WTC11 (cell line): ENCODE measurements at places on chromosomes 7 and 10. TPM values are rescaled to one million over a fixed set of nuclear protein-coding genes. Genes with fewer than 3 reads are reported as not detected.

DNA sequence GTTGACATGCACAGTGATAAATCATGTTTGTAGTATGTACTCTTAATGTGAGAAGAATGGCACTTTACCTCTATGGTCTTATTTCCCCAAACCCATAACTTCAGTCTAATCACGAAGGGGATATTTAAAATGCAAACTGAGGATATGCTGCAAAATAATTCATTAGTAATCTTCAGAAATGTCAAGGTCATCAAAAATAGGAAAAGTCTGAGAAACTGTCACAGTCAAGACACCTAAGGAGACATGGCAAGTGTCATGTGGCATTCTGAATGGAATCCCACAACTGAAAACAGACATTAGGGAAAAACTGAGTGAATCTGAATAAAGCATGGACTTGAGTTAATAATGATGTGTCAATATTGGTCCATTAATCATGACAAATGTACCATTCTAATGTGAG, 605.5 kb upstream of the ANKRD30A start:
- no peak for DNase-seq
- H3K4me3 ChIP-seq, result no peak overlapping the region
- no peaks in the 10 kb centered on the region for H3K27me3 ChIP-seq
- no peak overlapping the region for H3K27ac ChIP-seq

GRCh38 chr7:45089341-45089891, 647 bp upstream of the NACAD start:
- peaks cover 15% of the 10 kb centered on the region for H3K4me1 ChIP-seq
- H3K36me3 ChIP-seq, result no peaks in the 10 kb centered on the region
- peak overlapping the region; percentile 74 for H3K4me3 ChIP-seq
- no peak overlapping the region for H3K27ac ChIP-seq

DNA sequence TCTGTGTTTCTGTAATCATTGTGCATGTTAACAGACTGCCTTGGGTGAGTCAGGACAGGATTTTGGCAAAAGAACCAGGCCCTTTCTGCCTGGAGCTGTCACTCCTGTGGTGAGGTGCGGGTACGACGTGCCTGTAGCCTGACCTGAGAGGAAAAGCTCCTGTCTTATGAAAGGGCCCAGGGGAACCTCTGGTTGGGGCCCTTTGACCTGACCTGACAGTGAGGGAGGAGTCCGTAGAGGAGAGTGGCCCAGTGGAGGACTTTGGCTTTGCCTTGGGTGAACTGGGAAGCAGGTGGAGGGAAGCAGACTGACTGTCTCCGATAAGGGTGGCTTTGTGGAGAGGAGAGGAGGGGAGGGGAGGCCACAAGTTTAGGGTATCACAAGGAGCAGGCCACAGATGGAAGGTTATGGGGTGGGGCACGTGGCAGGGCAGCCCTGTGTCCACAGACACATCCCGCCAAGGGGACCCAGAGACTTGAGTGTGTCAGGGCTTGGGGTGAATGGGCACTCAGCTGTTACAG, 6.9 kb downstream of the PFKP start:
- DNase-seq, result no peak
- H3K4me1 ChIP-seq, result peaks cover 81% of the 10 kb centered on the region
- H3K36me3 ChIP-seq, result peaks cover 41% of the 10 kb centered on the region
- H3K27ac ChIP-seq, result peak overlapping the region; percentile 74

DNA sequence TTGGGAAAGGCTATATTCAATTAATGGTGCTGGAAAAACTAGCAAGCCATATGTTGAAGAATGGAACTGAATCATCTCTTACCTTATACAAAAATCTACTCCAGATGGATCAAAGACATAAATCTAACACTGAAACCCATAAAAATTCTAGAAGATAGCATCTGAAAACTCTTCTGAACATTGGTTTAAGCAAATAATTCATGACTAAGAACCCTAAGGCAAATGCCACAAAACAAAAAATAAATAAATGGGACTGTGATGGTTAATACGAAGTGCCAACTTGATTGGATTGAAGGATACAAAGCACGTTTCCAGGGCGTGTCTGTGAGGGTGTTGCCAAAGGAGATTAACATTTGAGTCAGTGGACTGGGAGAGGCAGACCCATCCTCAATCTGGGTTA, 1130.0 kb downstream of the DNAJB9 start:
- no peaks in the 10 kb centered on the region for H3K27me3 ChIP-seq
- H3K27ac ChIP-seq, result no peak overlapping the region
- no peak overlapping the region for H3K4me3 ChIP-seq
- peaks cover 13% of the 10 kb centered on the region for H3K4me1 ChIP-seq
- H3K36me3 ChIP-seq, result peaks cover 5% of the 10 kb centered on the region

- DNase-seq, result no peak
- H3K27me3 ChIP-seq, result no peaks in the 10 kb centered on the region; the same call in 1 of the 2 replicates
- peaks cover 17% of the 10 kb centered on the region for H3K4me1 ChIP-seq
- H3K27ac ChIP-seq, result no peak overlapping the region
- no peaks in the 10 kb centered on the region for H3K36me3 ChIP-seq
Observed at GRCh38 chr10:105509517-105509916, 868.4 kb downstream of the SORCS3 start.

- H3K4me3 ChIP-seq, result peak overlapping the region; percentile 74
- peak overlapping the region; percentile 89 for H3K27ac ChIP-seq
- DNase-seq, result no peak
- H3K4me1 ChIP-seq, result peaks cover 41% of the 10 kb centered on the region
- H3K36me3 ChIP-seq, result peaks cover 57% of the 10 kb centered on the region
- no peaks in the 10 kb centered on the region for H3K27me3 ChIP-seq
Observed at GRCh38 chr7:100887516-100888290, 1.8 kb downstream of the UFSP1 start.

DNA sequence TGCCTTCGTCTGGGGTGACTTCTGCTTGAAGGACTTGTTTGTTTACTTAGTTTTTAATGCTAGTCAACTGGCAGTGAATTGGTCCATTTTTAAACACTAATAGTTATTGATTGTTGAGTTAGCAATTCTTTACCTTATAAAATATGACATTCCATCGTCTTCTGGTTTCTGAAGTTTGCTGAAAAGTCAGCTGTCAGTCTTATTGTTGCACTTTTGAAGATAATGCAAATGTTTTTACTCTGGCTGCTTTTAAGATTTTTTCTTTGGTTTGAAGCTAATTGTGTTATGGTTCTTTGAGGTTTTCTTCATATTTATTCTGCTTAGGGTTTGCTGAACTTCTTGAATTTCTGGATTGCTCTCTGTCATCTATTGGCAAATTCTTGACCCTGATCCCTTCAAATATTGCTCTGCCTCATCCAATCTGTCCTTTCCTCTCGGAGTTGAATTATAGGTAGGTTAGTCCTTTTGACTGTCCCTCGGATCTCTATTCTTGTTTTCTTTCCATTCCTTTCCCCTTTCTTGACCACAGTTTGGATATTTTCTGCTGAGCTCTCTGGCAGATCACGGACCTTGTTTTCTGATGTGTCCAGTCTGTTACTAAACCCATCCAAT, 24.2 kb downstream of the MGMT start:
- H3K4me3 ChIP-seq, result no peak overlapping the region
- DNase-seq, result no peak
- H3K4me1 ChIP-seq, result peaks cover 18% of the 10 kb centered on the region
- H3K27me3 ChIP-seq, result no peaks in the 10 kb centered on the region
- peaks cover 45% of the 10 kb centered on the region for H3K36me3 ChIP-seq
- H3K27ac ChIP-seq, result no peak overlapping the region

DNA sequence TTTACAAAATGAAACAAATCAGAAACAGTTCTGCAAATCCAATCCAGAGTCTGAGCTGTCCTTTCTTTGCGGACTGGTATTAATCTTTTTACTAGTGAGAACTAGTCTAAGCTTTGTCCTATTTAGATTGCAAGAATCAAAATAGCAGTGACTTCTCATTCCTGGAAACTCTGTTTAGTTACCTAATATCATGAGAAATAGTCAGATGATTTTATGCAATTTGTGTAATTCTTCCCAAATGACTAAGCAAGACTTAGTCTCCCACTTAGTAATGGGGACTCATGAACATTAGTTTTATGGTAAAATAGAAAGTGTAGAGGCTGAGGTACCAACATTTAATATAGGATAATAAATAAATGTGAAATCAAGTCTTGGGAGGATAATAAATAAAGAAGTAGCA, 341.3 kb downstream of the DNAJB9 start:
- H3K36me3 ChIP-seq, result peaks cover 4% of the 10 kb centered on the region; the same call in 1 of the 2 replicates
- H3K27ac ChIP-seq, result no peak overlapping the region
- H3K4me3 ChIP-seq, result no peak overlapping the region
- H3K4me1 ChIP-seq, result peaks cover 1% of the 10 kb centered on the region; the same call in 1 of the 2 replicates

GRCh38 chr7:147670759-147671158, 919.8 kb upstream of the C7orf33 start:
- H3K36me3 ChIP-seq, result no peaks in the 10 kb centered on the region
- DNase-seq, result no peak
- no peak overlapping the region for H3K4me3 ChIP-seq
- H3K27ac ChIP-seq, result no peak overlapping the region
- H3K27me3 ChIP-seq, result no peaks in the 10 kb centered on the region

GRCh38 chr10:103498936-103499638, 5.6 kb downstream of the NEURL1 start:
- H3K36me3 ChIP-seq, result no peaks in the 10 kb centered on the region
- H3K4me3 ChIP-seq, result no peak overlapping the region
- peaks cover 49% of the 10 kb centered on the region for H3K27me3 ChIP-seq
- peaks cover 7% of the 10 kb centered on the region for H3K4me1 ChIP-seq

DNA sequence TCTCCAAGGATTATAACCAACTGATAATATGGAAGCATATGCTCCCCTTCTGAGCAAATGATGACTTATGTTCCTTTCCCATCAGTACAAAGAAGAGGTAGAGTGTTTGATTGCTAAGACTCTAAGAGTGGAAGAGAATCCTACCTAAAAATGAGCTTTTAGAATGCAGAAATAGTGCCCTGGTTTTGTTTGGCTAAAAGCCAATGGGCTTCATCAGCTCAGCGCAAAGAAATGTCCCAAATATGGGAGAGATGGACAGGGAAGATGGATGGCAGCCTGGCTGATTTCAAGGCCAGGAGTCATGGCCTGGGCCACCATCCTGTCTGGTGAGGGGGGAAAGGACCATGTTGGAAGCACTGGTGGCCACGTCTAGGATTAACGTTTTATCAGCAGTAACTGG, 60.2 kb downstream of the GPR26 start:
- peaks cover 9% of the 10 kb centered on the region for H3K27me3 ChIP-seq
- peaks cover 18% of the 10 kb centered on the region for H3K4me1 ChIP-seq
- H3K4me3 ChIP-seq, result no peak overlapping the region
- no peak for DNase-seq
- peaks cover 15% of the 10 kb centered on the region for H3K36me3 ChIP-seq

- H3K4me3 ChIP-seq, result no peak overlapping the region
- no peak overlapping the region for H3K27ac ChIP-seq
- no peaks in the 10 kb centered on the region for H3K36me3 ChIP-seq
Observed at GRCh38 chr10:103470761-103471653, 8.0 kb downstream of the CALHM3 start.

DNA sequence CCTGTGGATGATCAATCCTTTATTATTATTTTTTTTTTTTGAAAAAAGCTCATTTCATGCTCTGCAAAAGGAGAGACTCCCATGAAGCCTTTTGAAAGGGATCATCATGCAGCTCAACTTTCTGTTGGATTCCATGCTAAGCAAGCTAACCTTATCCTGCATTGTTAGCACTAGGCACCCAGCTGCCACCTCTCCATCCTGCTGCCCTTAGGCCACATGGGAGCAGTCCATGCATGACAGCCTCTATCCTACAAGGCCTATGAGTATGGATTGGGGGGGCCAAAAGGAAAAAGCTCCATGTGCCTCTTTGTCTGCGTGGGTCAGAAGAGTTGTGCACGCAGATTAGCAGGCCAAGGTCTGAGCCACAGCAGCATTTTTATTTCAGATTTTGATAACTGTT, 19.2 kb downstream of the SMNDC1 start:
- H3K27ac ChIP-seq, result no peak overlapping the region
- no peak for DNase-seq
- no peak overlapping the region for H3K4me3 ChIP-seq
- H3K4me1 ChIP-seq, result peaks cover 28% of the 10 kb centered on the region
- H3K27me3 ChIP-seq, result no peaks in the 10 kb centered on the region
- H3K36me3 ChIP-seq, result peaks cover 12% of the 10 kb centered on the region

DNA sequence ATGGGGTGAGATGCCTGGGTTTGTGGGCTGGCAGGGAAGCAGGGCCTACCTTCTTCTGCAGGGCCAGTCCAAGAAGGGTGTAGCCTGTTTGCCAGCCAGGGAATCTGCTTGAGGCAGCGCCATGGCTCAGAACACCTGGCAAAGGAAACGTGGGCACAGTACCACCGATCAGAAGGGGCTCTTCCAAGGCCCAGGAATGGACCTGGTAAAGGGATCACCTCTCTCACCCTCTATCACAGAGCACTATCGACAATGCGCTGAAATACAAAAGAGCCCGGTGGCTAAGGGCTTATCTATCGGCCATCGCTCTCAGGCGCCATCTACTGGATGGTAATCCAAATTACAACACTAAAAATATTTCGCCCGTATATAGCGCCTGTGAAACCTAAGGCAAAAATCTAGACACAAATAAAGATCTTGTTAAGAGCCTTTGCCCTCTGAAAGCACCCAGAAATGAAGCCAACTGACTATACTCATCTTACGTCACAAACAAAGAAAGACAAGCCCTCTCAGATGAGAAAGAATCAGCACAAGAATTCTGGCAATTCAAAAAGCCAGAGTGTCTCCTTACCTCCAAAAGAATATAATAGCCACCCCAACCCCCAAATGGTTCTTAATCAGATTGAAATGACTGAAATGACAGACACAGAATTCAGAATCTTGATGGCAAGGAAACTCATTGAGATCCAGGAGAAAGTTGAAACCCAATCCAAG, 217.8 kb upstream of the HPS1 start:
- no peak overlapping the region for H3K27ac ChIP-seq
- H3K4me1 ChIP-seq, result peaks cover 6% of the 10 kb centered on the region
- no peak overlapping the region for H3K4me3 ChIP-seq
- H3K36me3 ChIP-seq, result peaks cover 22% of the 10 kb centered on the region
- peaks cover 11% of the 10 kb centered on the region for H3K27me3 ChIP-seq
- DNase-seq, result peak; percentile 47

DNA sequence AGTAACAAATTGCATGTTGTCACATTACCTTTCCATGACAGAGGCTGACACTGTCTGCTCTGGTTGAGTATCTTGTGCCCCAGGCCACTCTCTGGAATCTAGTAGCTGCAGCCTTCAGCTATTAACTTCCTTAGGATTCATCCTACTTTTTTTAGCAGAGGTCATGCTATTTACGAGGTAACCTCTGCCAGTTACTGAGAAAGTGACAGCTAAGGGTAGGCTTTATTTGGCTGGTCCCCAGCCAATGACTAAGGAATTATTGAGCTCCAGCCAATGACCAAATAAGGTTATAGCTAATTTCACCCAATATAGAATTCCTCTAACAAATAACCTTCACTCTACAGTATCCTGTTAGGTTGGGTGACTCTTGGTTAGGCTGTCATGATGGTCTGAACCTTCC, 1361.7 kb downstream of the XPNPEP1 start:
- H3K27me3 ChIP-seq, result no peaks in the 10 kb centered on the region
- H3K4me1 ChIP-seq, result no peaks in the 10 kb centered on the region
- no peak overlapping the region for H3K4me3 ChIP-seq
- DNase-seq, result no peak
- no peak overlapping the region for H3K27ac ChIP-seq
- no peaks in the 10 kb centered on the region for H3K36me3 ChIP-seq

The VPS41 gene
- total RNA-seq, result 50.3 to 59.2 TPM (median 56.2 TPM) in 3 replicates

The LAMB1 gene
- 77.8 to 101 TPM (median 78.4 TPM) in 3 replicates for total RNA-seq

The CTAGE8 gene
- 5.6 to 8.4 TPM (median 7.9 TPM) in 3 replicates for total RNA-seq

The WNT8B gene
- total RNA-seq, result 0.68 to 1.1 TPM (median 0.85 TPM) in 3 replicates

The TFR2 gene
- total RNA-seq, result 5.7 to 7.1 TPM (median 5.8 TPM) in 3 replicates
